ENCODE measurements at places on chromosomes 4 and X. TPM values are rescaled to one million over a fixed set of nuclear protein-coding genes. Genes with fewer than 3 reads are reported as not detected.

DNA sequence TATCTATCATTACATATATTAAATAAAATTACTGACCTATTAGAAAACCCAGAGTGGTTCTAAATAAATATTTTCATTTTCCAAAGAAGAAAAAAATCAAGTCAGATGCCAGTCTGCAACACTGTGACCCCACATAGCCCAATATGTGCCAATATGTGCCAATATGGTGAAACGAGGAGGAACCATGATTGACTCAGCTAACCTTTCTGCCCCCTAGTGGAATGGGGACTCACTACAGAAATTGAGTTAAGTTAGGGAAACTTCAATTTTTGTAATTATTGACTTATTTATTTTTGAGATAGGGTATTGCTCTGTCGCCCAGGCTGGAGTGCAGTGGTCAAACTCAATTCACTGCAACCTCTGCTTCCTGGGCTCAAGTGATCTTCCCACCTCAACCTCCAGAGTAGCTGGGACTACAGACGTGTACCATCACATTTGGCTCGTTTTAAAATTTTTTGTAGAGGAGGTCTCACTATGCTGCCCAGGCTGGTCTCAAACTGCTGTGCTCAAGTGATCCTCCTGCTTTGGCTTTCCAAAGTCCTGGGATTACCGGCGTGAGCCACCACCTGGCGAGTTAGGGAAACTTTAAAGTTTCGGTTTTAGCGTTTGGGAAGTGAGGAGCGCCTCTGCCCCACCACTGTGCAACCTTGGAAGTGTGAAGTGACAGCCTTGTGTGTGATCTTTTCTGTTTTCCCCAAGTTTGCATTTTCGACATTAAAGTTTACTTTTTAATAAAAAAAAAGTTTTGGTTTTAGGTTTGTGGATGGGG is 116.8 kb upstream of the SHISA3 start:
- H3K4me1 ChIP-seq, result no peaks in the 10 kb centered on the region
- H3K27ac ChIP-seq, result no peak overlapping the region
- no peaks in the 10 kb centered on the region for H3K27me3 ChIP-seq
- no peaks in the 10 kb centered on the region for H3K36me3 ChIP-seq
- no peak overlapping the region for H3K4me3 ChIP-seq
- no peak for DNase-seq

GRCh38 chrX:57607295-57608187 is 15.7 kb downstream of the ZXDB start:
- H3K4me1 ChIP-seq, result no peaks in the 10 kb centered on the region
- no peaks in the 10 kb centered on the region for H3K36me3 ChIP-seq
- no peak overlapping the region for H3K27ac ChIP-seq
- H3K27me3 ChIP-seq, result no peaks in the 10 kb centered on the region
- no peak overlapping the region for H3K4me3 ChIP-seq

Gene ADAMTS3
- total RNA-seq, result 5.9 TPM

GRCh38 chrX:105297041-105297440 is 76.5 kb upstream of the TEX13A start:
- no peak overlapping the region for H3K27ac ChIP-seq
- no peak for DNase-seq
- H3K27me3 ChIP-seq, result no peaks in the 10 kb centered on the region
- H3K4me3 ChIP-seq, result no peak overlapping the region
- no peaks in the 10 kb centered on the region for H3K4me1 ChIP-seq
- no peaks in the 10 kb centered on the region for H3K36me3 ChIP-seq

Measured in aorta (tissue), 5 donors.